ENCODE measurements at places on chromosomes 1 and 21.

GRCh38 chr21:35196128-35196527 lies 147.0 kb upstream of the RUNX1 start:
- DNase-seq, result no peak

DNA sequence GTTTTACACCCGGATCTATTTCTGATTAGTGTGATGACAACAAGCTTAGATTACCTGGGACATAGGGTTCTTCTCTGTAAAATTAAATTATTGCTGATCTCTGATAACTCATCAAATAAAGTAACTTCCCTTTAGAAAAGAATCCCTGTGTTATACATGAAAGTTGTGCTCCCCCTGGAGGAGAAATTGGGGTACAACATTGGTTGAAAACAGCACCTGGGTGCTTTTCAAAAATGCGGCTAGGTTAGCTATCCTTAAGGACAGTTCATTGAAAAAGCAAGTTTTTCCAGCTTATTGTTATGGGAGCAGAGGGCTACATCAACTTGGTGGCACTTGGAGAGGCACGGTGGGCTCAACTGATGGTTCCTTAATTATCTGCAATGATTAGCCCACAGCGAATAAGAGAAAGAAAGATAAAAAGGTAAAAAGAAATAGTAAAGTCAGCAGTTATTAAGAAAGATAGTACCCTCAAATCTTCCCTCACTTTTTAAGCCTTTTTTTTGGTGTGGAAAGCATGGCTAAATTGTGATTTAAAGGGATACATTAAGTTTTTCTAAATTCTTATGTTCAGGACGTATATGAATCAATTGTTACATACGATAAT lies 97.8 kb downstream of the FMN2 start:
- peak; percentile 50 for DNase-seq

- no peak for DNase-seq
These were observed 25.7 kb downstream of the CNST start for GRCh38 chr1:246591958-246592357.

- no peak for DNase-seq
These were observed 2.9 kb downstream of the WDR26 start for GRCh38 chr1:224431726-224432125.

- no peak for DNase-seq
These were observed 20.6 kb downstream of the TRAF5 start for GRCh38 chr1:211347077-211347844.

DNA sequence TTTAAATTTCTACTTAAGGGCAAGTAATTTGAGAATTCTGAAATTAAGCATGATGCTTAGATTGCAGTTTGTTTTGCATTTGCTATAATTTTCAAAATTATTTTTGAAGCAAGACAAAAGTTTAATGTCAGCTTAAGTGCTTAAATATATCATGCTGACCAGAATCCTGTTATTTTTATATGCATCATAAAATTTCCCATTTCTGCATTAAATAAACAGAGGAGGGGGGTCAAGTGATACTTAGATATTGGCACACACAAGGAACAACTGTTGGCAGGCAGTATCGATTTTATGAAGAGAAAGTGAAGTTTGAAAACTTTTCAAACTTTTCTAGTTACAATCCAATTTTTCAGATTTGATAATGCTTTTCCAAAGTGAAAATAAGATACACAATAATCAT lies 61.0 kb downstream of the MIER1 start:
- no peak for DNase-seq

DNA sequence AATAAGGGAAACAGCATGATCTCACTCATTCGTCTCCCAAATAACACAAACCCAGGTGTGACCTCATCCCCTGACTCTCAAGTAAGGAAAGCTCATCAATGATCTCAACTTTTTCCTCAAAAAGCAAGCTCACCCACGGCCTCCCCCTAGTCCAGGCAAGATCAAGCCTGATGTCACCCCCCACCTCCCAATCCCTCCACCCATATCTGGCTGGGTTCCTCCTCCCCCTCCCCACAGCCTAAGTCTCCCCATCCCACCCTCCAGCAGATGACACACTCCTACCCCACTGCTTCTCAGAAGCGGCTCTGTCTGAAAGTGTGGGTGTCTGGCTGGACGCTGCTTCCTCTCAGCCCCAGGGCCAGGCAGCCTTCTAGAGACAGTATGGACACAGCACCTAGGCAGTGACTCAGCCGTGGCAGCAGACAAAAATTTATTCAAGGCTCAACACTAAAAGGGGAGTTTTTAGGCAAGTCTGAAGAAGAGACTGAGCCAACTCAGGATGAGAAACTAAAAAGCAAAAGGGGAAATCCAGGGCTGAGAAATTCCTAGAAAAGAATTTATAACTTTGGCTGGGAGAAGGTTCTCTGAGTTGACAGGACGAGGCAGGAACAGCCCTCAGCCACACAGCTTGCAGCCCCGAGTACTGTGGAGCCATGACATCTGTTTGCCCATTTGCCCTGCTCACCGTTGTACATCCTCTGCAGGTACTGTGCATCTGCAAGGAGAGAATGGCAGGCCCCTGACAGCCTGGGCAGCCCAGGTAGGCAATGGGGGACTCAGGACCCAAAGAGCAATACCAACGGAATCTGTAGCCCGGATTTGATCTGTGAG lies 81.6 kb upstream of the LRRC8D start:
- DNase-seq, result no peak

GRCh38 chr1:211830055-211830327 lies 572 bp downstream of the LPGAT1 start:
- no peak for DNase-seq

DNA sequence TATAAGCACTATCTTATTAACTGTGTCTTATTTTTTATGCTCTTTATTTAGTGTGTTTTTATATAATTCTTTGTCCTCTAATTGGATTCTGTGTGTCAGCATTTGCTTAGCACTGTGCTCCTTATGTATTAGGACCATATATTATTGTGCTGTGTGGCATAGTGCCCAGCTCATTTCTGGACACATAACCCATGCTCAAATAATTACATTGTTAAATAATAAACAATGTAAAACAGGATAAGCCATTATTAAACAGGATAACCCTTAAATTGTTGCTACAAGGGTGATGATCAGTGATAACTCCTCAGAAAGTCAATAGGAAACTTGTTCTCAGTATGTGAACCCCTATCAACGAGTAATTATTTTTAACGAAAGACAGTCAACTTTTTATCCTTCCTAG lies 150.4 kb downstream of the ADGRL4 start:
- no peak for DNase-seq

GRCh38 chr21:42721341-42721824 lies 68.0 kb downstream of the PDE9A start:
- no peak for DNase-seq

- DNase-seq, result no peak
These were observed 18.1 kb downstream of the ARHGEF2 start for GRCh38 chr1:155960081-155960745.

DNA sequence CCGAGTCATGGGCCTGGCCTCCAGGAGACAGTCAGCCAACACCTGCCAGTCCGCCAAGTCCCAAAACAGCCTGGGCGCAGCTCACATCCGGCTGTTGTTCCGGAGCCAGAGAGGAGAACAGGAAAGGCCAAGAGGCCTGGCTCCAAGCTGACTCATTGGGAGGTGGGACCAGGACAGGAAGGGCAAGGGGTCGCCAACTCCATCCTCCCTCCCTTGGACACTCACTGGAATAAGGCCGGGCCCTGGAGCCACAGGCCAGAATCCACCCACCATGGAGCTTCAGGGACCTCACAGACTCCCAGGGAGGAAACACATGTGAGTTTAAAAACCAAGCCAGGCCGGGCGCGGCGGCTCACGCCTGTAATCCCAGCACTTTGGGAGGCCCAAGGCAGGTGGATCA lies 25.1 kb upstream of the CLIC4 start:
- DNase-seq, result no peak

- DNase-seq, result no peak
These were observed 37.7 kb downstream of the SYF2 start for GRCh38 chr1:25194572-25195020.

DNA sequence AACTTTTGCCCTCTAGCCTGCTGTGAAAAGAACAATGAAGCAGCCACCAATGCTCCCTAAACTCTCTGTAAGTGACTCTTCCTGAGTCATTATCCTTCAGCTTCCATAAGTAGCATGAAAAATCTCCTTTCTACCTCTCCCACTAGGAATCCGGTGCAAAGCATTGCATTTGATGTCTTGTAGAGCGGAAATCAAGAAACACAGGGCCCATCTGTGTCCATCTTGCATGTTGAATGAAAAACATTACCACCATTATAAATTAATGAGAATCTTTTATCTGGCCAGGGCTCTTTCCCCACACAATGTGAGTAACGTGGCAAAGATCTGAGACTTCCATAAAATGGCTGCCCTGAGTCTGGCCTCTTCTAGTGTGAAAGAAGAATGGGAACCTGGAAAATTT lies 324.4 kb downstream of the ADGRL2 start:
- no peak for DNase-seq

GRCh38 chr1:114353262-114353661 lies 157.7 kb downstream of the TRIM33 start:
- peak; percentile 66 for DNase-seq

DNA sequence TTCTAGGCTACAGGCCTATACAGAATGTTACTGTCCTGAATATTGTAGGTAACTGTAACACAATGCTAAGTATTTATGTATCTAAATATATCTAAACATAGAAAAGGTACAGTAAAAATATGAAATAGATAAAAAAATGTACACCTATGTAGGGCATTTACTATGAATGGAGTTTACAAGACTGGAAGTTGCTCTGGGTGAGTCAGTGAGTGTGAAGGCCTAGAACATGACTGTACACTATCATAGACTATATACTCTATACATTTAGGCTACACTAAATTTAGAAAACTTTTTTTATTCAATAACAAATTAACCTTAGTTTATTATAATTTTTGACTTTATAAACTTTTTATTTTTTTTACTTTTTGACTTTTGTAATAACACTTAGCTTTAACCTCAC lies 136.9 kb downstream of the DUSP10 start:
- no peak for DNase-seq

GRCh38 chr1:47591801-47592200 lies 154.0 kb downstream of the FOXD2 start:
- no peak for DNase-seq

DNA sequence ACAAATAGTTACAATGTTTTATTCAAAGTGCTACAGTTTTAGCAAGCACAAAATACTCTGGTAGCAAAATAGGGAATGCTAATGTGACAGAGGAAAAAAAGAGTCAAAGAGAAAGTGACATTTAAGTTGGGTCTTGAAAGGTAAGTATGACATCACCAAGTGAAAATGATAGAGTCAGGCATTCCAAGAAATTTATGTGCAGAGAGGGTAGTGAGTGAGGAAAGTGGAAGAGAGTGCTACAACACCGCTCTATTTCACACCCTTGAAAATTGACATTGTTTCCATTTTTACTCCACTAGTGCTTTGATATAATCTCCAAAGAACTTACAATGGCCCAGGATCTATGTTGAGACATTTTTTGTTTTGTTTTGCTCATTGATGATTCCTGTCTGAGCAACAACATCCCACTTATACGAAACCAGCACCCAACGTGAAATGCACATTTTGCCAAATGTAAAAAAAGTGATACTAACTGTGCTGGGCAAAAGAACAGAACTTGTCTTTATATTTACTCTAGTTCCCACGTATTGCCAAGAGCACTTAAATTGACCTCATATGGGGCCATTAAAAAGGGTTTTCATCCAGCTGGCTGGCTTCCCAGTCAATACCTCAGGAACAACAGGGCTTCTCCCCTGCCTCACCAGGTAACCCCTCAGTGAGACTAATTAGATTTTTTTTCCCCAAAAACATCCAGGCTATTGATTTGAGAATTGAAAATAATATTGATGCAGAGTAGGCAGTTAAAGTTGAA lies 206.3 kb upstream of the NR5A2 start:
- no peak for DNase-seq

DNA sequence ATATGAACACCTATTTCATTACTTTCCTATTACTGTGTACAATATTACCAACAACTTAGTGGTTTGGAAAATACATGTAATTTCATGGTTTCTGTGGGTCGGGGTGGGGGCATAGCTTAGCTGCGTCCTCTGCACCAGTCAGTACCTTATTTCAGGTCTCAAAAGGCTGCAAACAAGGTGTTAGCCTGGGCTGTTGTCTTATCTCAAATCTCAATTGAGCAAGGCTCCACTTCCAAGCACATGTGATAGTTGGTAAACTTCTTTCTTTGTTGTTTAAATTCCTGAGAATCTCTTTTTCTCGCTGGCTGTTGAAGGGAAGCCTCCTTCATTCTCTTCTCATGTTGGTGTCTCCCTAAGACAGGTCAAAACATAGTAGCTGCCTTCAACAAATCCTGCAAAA lies 485.4 kb downstream of the AMY1C start:
- DNase-seq, result no peak

- no peak for DNase-seq
These were observed 40.6 kb upstream of the CD46 start for GRCh38 chr1:207711285-207711684.

DNA sequence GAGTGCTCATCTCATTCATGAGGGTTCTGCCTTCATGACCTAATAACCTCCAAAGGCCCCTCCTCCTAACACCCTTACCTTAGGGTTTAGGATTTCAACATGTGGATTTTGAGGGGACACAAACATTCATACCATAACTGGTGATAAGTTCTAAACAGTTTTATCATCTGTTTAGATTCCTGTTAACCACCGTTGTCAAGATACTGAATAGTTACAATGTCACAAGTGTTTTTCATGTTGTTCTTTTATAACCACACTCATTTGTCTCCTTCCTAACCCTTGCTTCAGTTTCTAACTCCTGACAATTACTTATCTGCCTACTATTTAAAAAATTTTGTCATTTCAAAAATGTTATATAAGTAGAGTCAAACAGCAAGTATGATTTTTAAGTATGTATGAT lies 86.0 kb downstream of the NCAM2 start:
- no peak for DNase-seq

DNA sequence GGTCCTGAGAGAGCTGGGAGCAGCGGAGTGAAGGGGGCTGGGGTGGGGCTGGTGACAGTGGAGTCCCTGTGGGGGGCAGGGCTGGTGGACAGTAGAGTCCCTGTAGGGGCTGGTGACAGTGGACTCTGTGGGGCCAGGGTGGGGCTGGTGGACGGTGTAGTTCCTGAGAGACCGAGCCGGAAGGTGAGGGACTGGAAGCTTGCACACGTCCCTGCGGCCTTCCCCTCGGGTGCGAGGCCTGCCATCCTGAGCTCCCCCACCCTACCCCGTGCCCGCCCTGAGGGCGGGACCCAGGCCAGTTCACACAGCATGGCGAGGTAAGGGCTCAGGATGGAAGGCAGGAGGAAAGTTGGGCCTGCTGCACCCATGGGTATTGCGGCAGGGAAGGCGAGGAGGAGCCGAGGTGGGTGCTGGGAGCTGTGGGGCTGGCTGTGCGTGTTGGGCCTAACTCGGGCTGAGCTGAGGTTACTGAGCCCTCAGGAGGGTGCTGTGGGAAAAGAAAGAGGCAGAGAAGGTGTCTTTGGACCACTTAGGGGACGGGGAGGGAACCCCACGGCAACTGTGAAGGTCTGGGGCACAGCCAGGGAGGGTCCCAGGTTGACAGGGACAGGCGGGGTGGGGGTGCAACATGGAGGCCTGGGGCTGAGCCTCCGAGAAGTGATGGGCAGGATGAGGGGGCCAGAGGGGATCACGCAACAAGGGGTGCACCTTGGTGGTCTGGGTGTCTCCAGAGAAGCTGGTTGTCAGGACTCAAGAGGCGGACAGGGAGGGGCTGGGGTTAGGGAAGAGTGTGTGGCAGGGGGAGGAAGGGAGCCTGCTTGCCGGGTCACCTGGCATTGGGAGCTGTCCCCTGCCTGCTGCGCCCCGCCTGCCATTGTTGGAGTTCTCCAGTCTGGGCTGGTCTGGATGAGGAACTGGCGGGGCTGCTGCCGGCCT lies 60.8 kb downstream of the PRKCZ start:
- no peak for DNase-seq
